ENCODE measurements at places on chromosomes 7 and 10.

DNA sequence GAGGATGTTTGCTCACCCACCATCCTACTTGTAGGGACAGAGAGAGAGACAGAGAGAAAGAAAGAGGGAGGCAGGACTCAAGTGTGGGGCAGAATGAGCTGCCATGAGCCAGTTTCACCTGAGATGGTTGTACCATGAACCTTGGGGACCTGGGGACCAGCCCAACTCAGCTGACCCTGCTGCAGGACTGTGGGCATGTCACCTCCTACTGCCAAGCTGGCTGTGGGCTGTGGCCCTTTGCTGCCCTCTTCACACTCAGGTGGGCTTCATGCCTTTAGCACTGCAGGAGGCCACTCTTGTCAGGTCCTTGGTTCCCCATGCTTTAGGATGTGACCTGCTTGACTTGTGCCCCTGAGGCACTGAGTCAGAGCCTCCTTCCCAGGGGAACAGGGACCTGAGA is 108.2 kb upstream of the PCBD1 start:
- no peak for DNase-seq

GRCh38 chr10:69123306-69123746 is 652 bp upstream of the VPS26A start:
- DNase-seq: no peak

DNA sequence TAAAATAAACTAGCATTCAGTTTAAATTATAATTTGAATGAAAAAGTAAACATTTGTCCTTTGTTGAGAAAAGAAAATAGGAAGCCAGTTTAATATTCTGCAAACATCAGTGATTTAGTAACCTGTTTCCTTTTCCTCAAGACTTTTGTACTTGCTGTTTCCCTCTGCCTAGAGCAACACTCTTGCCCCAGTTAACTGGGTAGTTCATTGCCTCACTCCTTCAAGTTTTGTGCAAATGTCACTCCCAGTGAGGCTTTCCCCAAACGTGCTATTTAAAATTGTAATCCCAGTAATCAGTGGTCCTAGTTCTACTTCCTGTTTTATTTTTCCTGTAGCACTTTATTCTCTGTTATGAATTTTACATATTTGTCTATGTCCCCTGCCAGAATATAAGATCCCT is 23.8 kb downstream of the DLD start:
- no peak for DNase-seq

GRCh38 chr7:27689150-27689549 is 26.5 kb upstream of the HIBADH start:
- DNase-seq: no peak

- no peak for DNase-seq
Observed at GRCh38 chr7:19915596-19915995, 142.2 kb upstream of the TMEM196 start.

DNA sequence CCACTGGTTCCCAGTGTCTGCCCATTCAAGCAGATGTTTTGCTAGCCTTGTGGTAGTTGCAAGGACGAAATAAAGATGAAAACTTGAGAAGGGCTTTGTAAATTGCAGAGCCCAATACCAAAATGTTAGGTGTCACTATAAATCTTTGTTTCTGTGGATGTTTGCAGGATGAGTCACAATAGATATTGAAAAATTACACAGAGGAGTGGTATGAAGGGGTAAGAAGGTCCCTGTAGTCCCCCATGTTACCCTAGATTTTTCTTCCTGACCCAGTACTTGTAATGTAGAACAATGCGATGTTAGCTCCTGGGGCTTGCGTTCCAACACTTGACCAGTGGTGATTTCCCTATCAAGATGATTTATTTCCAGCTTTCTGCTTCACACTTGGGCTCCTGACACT is 102.6 kb upstream of the LYZL1 start:
- DNase-seq: no peak

- no peak for DNase-seq
Observed at GRCh38 chr10:109067031-109067430, 856.3 kb downstream of the XPNPEP1 start.

DNA sequence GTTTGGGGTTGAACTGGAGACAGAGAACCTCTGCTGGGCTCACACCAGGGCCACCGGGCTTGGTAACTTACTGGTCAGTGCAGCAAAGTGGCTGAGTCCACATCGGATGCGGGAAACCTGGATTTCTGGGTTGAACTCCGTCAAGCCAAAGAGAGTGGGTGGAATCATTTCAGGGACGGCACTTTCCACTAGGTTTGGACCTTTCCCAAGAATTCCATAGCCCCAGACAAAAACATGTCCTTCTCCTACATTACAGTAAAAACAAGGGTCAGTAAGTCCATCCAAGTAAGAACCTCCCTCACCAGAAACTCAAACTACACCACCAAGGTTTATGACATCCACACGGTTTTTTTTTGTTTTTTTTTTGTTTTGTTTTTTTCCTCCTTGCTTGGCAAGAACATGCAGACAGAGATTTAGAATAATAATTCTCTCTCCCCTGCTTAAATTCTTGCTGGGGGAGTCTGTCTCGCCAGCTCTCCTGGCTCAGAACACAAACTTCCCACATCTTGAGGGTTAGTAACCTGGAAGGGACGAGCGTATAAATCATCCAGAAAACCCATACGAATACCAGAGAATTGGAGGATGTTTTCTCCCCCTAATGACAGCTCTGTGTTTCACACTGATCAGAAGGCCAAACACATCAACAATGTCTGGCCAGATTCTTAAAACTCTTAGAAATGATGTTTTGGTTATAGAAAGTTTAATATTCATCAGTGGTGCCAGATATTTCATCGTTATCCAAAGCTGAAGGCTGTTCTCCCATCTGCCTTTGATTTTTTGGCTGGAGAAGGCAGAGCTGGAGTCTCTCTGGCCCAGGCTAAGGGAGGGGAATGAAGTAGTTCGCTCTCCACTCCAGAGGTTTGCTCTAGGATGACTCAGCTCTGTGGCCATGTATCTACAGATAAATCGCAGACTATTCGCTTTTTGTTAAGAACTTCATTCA is 17.5 kb downstream of the RCC1L start:
- DNase-seq: no peak

GRCh38 chr10:52410916-52411315 is 96.8 kb downstream of the DKK1 start:
- DNase-seq: no peak

DNA sequence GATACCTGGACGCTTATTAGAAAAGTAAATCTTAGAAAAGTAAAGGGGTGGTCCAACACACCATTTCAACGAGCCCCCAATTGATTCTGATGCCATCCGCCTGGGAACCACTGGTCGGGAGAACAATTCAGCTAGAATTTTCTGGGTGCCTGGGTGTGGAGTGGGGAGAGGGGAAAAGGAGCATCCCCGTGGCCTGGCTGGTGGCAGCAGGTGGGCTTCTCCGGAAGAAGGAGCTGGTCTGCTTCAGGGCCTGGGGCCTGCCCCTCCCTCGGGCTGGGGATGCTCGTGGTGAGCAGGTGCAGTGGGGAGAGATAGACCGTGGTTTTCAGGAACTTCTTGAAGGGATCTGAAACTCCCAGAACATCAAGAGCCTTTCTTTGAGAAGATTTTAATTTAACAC is 39.9 kb upstream of the DUSP5 start:
- no peak for DNase-seq

GRCh38 chr7:14738086-14738485 is 164.5 kb downstream of the DGKB start:
- DNase-seq: no peak

- no peak for DNase-seq
Observed at GRCh38 chr7:44291733-44292419, 33.5 kb downstream of the CAMK2B start.

DNA sequence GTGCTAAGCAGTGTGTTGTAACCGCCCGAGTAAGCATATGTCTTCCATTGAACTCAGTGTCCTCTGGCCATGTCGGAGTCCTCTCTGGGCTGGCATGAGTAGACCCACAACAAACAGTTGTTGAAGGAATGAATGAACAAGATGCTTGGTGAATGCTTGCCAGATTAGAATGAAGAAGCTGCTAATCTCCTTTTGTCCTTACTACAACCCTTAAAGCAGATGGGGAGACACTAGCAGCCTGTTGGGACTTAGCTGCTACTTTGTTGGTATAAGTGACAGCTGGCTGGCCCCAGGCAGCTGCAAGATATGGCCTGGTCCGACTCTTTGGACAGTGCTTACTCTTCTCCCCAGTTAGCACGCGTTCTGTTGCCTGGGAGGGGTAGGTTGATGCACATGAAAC is 370.1 kb downstream of the RPS24 start:
- DNase-seq: no peak

DNA sequence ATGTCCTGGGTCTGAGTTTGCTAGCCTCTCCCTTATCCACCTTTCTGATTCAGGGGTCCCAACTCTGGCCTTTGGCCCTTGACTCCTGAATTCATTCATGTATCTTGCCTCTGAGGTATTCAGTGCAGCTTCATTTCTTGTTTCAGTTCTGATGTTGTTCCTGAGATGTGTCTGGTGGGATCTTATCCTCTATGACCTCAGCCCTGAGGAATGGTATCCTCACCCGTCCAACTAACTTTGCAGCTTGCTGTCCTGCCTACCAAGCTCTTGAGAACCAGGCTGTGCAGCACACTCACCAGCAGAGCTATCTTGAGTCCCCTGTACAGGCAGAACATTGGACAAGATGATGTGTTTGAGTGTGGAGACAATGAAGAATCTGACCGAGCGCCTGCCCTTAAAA is 13.8 kb downstream of the SUFU start:
- DNase-seq: no peak

DNA sequence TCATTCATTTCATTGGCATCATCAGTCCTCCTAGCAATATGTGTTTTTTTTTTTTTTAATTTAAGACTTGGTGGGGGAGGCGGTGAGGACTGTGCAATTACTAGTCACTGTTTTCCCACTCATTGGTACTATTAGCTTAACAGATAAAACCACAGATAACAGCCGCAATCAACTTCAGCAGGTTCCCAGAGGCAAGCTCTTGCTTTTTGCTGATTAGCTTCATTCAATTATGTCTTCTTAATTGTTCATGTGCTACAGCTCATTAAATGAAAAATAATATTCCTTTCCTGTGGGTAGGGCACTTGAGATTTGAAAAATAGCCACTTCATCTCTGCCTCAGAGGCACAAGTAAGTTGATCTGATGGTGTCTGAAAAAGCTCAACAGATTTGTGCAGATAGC is 215.5 kb downstream of the PCDH15 start:
- DNase-seq: no peak

DNA sequence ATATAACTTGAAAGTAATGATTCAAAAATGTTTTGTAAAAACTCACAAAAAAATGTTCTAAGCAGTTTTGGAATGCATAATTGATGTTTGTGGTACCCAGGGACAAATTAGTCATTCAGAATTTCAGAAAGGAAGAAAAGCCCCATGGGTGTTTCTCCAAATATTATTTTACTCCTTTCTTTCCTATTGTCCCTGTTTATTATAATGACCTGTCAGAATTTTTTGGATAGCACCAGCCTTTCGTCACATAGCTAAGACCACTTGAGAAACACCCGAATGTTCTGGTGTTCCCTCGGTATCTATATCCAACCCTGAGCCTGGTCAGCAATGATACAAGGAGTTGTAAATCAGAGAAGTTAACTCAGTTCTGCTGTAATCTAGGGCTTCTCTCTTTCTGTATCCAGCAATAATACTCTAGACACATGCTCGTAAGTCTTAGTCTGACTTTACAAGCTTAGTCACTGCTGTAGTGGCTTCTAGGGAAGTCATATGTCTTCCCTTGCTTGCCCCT is 64.8 kb upstream of the MEOX2 start:
- DNase-seq: no peak

- DNase-seq: no peak
Observed at GRCh38 chr10:62284221-62284620, 15.6 kb upstream of the RTKN2 start.

DNA sequence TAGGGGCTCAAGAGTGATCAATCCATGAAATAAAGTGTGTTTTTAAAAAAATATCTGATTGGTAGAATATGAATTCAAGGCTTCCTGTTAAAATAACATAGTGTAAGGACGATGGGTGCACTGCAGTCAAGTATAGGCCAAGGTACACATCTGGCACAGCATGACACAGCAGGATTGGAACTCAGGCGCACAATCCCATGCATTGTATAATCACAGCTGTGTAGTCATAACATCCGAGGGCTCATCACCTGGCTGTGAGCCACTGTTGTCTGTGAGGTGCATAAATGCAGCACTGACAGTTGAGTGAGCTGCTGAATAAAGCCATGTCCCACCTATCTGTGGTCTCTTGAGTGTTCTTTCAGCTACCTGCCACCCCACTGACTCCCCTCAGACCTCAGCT is 142.3 kb upstream of the HPS1 start:
- no peak for DNase-seq

- DNase-seq: no peak
Observed at GRCh38 chr7:97801108-97801507, 69.2 kb downstream of the TAC1 start.

All from GM13976 (cell line).